ENCODE measurements at places on chromosomes 5 and 9.

GRCh38 chr9:80426992-80427391 is 855.2 kb downstream of the TLE4 start:
- no peak for DNase-seq

DNA sequence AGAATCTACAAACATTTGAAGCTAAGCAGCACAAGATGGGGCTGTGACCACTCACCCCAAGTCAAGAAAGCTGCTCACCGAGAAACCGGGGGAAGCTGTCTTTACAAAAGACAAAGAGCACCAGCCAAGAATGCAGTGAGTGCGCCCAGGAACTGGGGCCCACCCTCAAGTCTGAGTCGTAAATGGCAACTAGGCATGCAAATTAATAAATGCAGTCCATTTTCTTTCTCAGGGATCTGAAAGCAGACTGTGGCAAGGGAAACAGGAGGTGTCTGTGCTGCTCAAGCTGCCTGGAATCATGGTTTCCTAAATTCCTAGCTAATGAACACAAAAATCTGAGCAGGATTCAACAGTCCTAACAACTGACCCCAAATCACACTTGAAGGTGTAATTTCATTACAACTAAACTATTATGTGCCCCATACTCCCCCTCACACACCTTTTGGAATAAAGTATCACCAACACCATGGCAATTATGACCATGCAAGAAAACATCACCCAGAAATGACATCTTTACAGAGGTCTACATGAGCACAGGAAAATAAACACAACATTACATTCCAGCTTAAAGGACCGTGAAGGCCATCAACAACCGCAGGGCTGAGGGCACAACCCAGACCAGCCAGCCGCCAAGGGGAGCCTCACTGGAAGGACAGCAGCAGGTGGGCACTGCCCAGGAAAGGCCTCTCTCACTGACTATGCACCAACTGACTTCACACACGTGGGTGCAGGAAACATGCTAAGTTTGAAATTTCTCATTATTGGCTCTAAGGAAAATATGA is 17.6 kb downstream of the NSUN2 start:
- DNase-seq = no peak

- DNase-seq = no peak
These were observed 75.1 kb downstream of the GNAQ start for GRCh38 chr9:77956555-77956954.

GRCh38 chr5:76626738-76627137 is 3.5 kb upstream of the F2RL2 start:
- DNase-seq = no peak

- no peak for DNase-seq
These were observed 15.0 kb downstream of the ABHD17B start for GRCh38 chr9:71895955-71896354.

Measured in stimulated activated CD8-positive, alpha-beta memory T cell treated with anti-CD3 and anti-CD28 coated beads, Interleukin-2, amount 100 ng/mL, for 48 hours (primary cell).